ENCODE measurements at places on chromosomes 1 and 21.

DNA sequence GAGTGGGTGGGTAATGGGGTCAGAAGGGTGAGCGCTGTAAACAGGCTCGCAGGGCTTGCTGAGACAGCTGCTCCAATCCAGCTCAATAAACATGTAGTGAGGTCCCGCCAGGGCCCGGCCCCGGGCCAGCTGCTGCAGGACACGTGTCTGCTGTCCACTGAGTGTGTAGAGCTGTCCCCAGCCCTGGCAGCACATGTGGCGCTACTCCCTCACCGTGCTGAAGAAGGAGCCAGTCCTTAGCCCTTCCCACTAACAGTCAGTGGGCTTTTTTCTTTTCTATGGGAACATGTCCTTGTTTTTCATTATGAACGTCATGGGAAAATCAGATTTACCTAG, 78.9 kb upstream of the C1orf174 start:
- no peak for DNase-seq

DNA sequence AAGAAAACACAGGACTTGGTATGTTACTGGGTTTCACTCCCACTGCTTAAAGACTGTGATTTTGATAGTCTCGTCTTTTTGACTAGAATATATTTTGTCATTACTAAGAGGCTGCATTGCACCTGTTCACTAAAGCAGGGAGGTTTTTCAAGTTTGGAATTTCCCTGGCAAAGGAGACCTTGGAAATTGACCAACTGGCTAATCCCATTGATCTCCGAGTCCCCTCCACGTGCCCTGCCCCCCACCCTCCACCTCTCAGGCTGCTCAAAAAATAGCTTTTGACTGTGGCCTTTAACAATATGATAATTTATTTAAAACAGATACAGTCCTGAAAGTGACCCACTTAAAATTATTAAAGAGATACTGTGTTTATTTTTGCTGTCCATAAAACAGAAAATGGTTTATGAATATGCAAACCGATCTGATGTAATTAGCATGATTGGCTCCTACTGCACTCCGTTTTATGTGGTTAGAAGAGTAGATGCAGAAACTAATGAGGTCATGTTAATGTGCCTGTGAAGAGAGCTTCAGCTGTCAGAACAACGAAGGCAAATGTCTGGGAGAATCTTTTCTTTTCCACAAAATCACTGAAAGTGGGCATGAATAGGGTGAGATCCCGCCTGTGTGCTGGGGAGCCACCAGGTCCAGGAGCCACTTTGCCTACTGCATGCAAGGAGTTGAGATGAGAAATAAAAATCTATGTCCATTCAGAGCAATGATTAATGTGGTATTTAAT, 361.5 kb downstream of the RRAGC start:
- no peak for DNase-seq

DNA sequence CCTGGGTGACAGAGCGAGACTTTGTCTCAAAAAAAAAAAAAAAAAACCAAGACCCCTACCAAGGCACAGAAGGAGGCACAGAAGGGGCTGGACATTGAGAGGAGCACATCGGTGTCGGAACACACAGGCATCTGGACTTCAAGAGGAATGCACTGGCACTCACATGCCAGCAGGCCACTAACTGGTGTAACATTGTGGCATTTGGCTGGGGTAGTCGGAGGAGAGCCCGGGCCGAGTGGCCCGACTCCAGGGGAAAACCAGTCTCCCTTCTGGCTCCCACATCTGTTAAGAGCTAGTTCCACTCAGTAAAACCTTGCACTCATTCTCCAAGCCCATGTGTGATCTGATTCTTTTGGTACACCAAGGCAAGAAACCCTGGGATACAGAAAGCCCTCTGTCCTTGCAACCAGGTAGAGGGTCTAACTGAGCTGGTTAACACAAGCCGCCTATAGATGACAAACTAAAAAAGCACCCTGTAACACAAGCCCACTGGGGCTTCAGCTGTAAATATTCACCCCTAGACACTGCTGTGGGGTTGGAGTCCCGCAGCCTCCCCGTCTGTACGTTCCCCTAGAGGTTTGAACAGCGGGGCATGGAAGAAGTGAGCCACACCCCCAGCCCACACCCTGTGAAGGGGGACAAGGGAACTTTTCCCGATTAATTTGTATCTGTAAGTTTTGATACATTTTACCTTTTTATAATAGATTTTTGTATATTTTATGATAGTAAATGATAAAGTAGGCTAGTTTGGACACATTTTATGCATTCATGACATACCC, 17.2 kb upstream of the AKIRIN1 start:
- DNase-seq = no peak

DNA sequence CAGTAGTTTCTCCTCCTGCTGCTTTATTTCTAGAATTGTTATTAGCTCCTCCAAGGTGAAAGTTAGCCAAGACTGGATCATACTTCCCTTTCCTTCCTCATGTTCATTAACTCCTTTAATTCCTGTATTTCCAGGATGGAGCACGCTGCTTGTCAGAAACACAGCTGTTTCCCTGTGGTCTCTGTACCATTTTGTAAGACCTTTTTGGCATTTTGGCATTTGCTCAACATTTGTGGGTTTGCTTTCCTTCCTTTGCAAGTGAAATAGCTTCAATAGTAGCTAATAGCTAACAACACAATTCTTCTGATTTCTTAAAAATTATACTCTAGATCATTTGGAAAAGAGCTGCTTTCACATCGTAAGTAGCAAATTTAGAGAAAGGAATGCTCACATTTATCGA, 44.3 kb upstream of the HPDL start:
- DNase-seq = no peak

- DNase-seq = no peak
These were observed 397.9 kb upstream of the TMPRSS15 start for GRCh38 chr21:18801468-18801867.

- no peak for DNase-seq
These were observed 362.0 kb downstream of the ADGRL2 start for GRCh38 chr1:82162486-82163420.

GRCh38 chr1:112317611-112318062, 78.4 kb upstream of the CTTNBP2NL start:
- DNase-seq = no peak

DNA sequence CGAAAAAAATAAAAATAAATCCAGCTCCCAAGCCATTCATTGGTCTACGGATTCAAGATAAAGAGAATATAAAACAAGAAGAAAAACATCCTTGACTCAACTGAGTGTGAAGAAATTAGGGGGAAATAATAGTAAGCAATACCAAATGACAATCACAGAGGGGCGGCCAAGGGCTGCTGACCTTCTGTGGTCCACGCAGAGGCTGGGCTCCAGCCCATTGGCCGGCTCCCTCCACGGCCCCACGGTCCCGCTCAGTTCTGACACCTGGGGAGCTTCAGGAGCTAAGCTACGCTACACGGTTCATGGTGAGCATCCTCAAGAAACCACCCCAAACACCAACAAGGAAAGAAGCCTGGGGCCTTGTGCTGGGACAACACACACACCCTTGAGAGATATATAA, 400 bp upstream of the KRTAP10-12 start:
- DNase-seq = no peak
